ENCODE measurements at places on chromosomes 2 and 18.

GRCh38 chr2:201769666-201770373, 10.9 kb downstream of the ALS2 start:
- DNase-seq, result no peak

- no peak for DNase-seq
Observed at GRCh38 chr18:22296304-22296703, 121.4 kb downstream of the CTAGE1 start.

DNA sequence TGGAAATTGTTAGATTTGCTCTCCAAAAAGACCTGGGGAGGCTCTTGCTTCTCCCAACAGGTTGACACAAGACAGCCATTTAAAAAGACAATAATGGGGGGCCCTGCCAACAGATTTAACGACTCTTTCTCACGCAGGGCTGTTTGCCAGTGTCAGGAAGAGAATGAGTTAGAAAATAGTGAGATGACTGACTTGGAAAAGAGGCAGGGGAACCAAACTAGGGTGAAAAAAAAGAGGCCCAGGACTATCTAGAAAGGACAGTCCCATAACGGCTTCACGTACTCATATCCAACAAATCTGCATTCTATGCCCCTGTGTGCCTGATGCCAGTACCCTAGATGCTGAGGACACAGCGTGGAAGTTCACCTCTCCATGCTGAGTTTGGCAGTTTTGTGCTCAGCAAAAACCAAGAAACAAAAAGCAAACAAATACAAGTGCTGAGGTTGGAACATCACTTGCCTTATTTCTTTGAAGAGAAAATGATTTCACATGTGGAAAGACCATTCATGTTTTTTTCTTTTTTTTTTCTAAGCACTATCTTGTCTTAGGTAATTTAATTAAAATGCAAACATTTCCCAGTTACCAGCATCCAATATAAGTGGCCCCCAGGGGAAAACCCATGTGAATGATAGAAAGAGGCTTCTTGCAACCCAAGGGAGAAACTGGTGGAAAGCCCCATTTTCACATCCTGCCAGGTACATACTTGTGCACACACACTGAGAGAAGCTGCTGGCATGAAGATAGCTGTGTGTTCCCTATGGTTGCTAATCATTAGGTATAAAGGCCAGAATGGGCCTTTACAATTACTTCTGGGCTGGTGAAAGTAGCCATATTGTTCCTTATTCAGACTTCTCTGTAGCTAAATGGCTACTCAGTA, 10.6 kb upstream of the WIPF1 start:
- DNase-seq, result peak; percentile 40

DNA sequence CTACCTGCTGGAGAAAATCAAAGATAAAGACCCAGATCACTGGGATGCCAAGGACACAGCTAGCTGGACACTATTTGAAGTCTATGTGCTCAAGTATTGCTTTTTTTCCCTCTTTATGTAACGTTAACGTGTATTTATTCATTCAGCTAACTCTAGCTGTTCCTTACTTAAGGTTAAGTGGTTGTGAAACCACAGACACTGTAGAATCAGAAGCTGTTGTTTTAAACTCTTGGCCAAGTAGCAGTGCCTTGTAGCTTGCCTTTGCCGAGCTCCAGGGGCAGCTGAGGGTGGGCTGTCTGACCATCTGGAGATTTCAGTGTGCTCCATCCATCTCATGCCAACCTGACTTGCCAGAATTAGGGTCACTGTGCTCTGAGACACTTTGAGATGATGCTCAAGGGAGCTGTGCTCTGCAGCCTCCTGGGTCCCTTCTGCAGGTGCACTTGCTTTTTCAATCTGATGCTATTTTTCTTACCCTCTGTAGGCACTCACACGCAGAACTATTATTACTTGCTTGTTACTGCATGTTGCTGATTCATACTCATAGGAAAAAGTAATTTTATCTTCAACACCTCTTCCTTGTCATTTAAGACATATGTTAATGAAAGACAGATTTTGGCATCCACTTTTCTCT, 116.2 kb downstream of the METTL8 start:
- no peak for DNase-seq

GRCh38 chr2:166140932-166141331, 13.1 kb upstream of the SCN1A start:
- DNase-seq, result no peak

DNA sequence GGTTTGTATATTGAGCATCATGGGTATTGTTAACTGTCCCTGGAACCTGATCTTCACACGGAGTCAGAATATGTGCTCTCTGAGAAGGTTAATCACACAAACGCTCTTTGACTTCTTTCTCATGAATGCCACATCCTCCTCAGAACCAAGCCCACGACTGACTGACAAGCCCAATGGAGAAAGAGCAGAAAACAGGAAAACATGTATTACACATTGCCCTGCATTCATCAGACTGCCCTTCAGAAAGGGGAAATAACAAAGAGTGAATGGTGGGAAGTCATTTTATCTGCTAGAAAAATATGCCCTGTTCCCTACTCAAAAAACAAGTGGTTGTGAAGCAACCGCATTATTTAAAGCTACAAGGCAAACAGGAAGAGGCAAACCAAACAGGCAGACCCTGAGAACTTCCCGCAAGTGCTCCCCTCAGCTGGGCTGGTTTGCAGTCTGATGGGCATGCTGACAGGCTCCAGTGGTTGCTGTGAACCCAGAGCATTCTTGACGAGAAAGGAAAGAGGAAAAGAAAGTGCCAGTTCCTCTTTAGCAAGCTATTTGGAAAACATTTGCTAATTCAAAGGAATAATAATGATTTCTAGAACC, 172.9 kb upstream of the SETBP1 start:
- no peak for DNase-seq

- no peak for DNase-seq
Observed at GRCh38 chr18:59540780-59541179, 156.4 kb downstream of the CCBE1 start.

DNA sequence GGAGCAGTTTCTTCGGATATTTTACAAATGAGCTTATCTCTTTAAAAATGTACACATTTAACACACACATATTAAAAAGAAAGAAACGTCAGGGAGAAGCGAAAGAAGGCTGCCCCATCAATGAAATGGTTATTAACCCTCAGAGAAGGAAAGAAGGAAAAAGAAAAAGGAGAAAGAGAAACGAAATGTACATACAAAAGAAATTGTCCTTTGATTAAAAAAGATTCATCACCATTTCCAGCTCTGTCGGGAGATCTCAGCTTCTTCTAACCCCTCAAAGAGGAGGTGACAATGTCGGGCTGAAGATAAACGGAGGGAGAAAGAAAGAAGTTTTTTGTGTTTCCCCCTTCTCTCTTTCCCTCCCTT, 1.5 kb downstream of the IKZF2 start:
- DNase-seq, result no peak

DNA sequence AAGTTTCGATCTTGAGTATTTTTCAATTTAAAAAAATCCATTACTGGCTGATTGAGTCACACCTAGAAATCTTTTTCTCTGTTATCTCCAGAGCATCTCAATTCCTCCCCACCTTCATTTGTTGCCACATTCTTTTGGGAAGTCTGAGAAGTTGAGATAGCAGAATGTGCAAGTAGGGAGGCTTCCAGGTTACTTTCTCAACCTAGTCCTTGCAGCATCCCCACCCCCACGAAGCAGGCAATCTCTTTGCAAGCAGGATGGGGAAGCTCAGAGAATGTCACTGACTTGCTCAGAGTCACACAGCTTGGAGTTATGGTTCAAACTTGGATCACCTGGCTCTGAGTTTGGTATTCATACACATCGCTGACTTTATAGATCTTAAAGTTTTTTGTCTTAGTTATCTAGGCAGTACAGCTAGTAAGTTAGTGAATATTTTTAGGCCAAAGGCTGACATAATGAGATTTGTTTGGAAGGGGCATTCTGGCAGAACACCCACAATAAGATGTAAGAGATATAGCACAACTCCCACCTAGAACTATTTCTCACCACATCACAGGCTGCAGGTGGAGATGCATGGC, 25.9 kb upstream of the LCLAT1 start:
- no peak for DNase-seq

DNA sequence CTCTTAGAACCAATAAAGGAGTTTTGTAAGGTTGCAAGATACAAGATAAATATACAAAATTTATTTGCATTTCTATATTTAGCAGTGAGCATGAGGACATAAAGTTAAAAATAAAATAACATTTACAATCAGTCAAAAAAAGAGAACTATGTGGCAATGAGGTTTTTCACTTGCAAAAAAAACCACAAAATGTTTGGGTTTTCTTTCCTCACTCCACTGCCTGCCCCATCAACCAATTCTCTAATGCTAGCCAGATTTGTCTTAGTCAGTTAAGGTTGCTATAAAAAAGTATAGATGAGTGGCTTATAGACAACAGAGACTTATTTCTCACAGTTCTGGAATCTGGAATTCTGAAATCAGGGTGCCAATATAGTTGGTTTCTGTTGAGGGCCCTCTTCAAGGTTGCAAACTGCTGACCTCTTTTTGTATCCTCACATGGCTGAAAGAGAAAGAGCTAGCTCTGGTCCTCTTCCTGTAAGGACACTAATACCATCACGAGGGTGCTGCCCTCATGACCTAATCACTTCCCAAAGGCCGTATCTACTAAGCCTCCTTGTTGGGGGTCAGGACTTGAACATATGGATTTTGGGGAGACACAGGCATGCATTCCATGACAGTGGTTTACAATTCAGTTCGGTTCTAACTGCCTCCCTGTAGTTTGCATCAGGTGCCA, 566.2 kb downstream of the GALR1 start:
- no peak for DNase-seq

DNA sequence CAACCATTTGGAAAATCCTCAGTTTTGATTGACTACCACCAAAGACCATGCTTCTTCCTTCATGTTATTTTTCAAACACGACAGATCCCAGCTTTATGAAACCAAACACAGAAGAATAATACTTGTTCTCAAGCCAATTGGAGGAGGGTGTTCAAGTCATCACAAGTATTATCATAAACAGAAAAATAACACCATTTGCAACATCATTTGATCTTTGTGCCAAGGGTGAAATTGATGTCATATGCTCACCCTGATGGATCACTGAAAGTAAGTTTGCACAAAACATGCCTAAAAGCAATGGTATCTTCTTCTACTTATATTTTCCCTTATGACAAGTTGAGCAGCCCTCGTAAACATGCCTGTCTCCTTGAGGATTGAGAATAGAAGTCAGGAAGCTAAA, 448.0 kb upstream of the ZEB2 start:
- DNase-seq, result no peak

- no peak for DNase-seq
Observed at GRCh38 chr2:8666581-8666980, 15.3 kb upstream of the ID2 start.

- DNase-seq, result no peak
Observed at GRCh38 chr2:240308111-240308651, 127.3 kb upstream of the GPC1 start.

DNA sequence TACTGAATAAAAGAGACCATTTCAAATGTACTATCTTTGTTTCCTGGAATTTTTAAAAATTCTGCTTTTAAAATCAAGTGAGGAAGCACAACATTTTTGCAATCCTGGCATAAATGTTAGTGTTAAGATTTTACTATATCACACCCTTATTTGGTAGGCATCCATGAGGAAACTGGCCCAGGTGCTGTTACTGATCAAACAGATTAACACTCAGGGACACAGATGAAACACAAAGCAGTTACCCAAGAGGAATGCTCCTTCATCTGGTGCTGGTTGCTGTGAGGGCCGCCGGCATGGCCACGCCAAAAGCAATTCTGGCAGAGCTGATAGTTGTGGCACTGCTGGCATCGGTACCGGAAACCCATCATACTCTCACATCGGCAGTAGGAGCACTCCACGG, 96.8 kb downstream of the DTNB start:
- no peak for DNase-seq

DNA sequence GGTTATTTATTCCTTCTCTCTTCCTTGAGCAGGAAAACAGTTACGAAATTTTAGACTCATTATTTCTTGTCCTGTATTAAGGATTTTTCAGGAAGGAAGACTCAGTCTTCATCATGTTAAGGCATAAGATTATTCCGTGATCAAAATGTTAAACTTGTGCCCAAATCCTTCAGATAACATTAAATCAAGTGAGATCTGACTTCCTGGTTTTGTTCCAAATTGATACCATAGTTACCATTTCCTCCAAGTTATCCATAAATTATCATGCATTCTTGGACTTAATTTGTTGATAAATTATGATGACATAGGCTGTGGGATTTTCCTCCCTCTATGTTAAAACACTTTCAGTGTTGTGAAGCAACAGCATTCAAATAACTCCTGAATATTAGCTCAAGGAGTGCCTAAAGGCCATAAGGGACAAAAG, 31.9 kb downstream of the EFEMP1 start:
- DNase-seq, result no peak

- no peak for DNase-seq
Observed at GRCh38 chr2:69200107-69200520, 186.9 kb downstream of the GFPT1 start.

GRCh38 chr2:20540587-20541293, 93.9 kb downstream of the RHOB start:
- DNase-seq, result no peak

GRCh38 chr18:58612315-58613055, 16.4 kb downstream of the ALPK2 start:
- DNase-seq, result no peak

DNA sequence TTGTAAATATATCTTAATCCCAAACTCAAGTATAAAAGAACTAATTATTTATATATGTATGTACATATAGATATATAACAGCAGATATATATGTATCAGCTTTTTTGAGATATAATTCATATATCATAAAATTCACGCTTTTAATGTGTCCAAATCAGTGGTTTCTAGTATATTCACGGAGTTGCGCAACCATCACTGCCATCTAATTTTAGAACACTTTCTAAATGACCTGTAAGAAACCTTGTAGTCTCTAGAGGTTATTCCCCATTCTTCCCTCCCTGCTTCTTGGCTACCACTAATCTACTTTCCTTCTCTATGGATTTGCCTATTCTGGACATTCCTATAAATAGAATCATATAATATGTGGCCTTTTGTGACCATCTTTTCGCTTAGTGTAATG, 163.5 kb upstream of the TCF4 start:
- DNase-seq, result no peak

GRCh38 chr2:5394223-5394622, 298.0 kb upstream of the SOX11 start:
- DNase-seq, result no peak

- no peak for DNase-seq
Observed at GRCh38 chr18:26711756-26712155, 153.8 kb downstream of the AQP4 start.

DNA sequence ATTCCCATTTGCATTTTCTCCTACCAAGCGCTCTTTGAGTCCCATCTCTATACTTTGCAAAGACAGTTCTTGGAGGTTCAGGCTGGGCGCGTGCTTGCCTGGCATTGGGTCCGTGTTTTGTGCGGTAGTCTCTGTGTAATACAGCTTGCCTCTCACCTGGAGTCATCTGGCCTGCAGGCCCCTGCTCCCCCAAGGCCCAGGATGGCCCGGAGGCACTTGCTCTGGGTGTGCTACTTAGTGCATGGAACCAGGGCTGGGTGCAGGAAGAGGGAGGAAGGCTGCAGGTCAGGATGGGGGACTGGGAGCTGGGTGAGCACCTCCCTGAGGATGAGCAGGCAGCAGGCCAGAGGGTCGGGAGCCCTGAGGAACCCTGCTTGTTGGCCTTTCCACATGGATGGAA, 220.9 kb downstream of the LDLRAD4 start:
- DNase-seq, result no peak

Data from GM10248 (cell line).